Fibroblast of skin of left quadriceps (primary cell): ENCODE measurements at places on chromosomes 2 and 18.

- no peak for DNase-seq
Observed at GRCh38 chr2:39837856-39838453, 58.9 kb upstream of the THUMPD2 start.

DNA sequence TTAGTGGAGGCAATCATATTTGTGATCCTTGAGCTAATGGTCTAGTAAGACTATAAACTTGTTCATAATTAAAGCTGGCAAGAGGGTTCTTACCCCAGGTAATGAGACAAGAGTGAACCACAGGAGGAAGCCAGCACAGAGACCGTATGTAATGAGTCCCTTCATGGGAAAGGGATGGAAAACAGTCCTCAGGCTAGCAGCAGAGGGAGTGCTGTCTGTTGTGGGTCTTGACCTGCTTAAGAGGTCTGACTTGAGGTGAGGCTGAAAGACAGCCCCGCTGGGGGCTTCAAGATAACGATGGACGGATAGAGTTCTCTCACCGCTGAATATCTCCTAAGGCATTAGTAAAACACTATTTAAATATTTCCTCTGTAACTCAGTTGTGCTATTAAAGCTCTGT lies 16.2 kb upstream of the POLE4 start:
- DNase-seq = no peak

DNA sequence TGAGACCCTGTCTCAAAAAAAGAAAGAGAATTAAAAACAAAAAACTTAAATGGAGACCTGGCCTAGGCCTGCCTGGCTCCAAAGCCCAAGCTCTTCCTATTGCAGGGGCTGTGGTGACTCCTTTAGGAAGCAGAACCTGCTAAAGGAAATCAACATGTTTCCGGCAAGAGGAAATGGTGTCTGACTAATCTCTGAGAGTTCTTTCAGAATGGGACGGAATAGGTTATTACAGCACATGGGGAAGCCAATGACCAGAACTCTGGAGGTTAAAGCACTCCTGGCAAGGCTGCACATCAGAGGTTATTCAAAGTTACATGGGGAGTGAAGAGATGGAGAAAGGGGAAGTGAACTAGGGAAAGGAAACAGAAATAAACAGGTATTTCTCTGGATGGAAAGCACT lies 21.4 kb downstream of the KIF3C start:
- DNase-seq = no peak

- no peak for DNase-seq
Observed at GRCh38 chr2:241185961-241186360, 2.5 kb upstream of the ANO7 start.

DNA sequence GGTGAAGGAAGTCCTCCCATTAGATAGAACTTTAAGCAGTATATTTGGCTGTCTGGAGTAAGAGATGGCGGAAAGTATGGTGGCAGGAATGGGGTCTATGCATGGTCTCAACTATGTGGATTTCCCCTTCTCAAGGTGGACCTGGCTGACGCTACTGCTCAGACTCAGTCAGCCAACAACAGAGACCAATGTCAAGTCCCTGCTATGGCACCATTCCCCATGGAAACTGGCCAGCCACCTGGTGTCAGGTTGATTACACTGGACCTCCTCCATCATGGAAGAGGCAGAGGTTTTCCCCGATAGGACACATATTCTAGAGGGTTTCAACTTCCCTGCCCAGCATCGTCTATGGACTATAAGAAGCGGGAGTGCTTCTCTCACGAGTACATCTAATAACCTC lies 8.6 kb upstream of the FAHD2A start:
- DNase-seq = no peak

DNA sequence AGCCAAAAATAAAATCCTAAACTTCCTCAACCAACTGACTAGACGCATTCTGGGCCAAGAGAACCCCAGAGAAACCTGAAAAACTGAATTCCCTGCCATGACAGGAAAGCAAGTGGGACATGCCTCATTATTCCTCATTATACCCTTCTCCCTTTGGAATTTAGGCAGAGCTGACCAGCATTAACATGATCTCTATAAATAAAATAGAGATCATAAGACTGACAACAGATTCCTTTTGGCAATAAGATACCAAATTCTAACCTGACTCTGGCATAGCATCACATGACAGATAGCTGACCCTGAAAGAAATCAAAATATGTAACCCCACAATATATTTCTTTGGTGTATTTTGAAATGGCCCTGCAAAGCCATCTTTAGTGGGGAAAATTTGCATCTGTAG lies 277.8 kb upstream of the SLC14A2 start:
- no peak for DNase-seq

GRCh38 chr18:56945171-56946083 lies 201.5 kb upstream of the BOD1L2 start:
- no peak for DNase-seq
